ENCODE measurements at places on chromosomes 4 and X.

GRCh38 chrX:74578137-74578536 is 36.3 kb downstream of the RLIM start:
- DNase-seq = no peak

- DNase-seq = no peak
These were observed 1.8 kb downstream of the RBM3 start for GRCh38 chrX:48576108-48576507.

DNA sequence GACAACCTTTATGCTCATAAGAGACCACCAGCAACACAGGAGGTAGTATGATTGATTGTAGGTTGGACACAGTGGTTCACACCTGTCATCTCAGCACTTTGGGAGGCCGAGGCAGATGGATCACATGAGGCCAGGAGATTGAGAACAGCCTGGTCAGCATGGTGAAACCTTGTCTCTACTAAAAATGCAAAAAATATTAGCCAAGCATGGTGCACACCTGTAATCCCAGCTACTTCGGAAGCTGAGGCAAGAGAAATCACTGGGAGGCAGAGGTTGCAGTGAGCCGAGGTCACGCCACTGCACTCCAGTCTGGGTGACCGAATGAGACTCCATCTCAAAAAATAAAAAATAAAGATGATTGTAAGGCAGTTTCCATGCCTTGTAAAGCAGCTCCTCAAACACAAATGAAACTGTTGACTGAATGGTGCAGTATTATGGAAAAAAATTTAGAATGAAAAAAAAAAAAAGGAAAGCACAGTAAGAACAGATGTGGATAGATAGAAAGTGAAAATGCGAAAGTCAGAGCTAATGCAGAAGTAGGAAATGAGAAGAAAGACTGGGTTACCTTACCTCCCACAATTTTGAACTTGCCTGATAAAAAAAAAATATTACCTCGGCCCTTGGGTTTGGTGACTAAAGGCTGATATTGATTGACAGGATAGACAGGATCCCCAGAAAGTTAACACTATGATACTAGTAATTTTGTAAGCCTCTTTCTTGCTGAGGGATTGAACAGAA is 249.2 kb upstream of the TRAM1L1 start:
- no peak for DNase-seq

DNA sequence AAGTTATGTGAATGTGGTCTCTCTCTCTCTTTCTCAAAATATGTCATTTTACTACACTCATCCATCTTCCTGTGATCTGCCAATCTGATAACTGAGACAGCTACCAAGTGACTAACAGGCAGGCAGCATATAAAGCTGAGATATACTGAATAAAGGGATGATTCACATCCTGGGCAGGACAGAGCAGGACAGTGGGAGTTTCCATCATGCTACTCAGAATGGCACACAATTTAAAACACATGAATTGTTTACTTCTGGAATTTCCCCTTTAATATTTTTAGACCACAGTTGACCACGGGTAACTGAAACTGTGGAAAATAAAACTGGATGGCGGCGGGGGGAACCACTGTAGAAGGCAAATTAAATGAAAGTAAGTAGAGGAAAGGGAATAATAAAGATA is 58.6 kb upstream of the DCTD start:
- no peak for DNase-seq

DNA sequence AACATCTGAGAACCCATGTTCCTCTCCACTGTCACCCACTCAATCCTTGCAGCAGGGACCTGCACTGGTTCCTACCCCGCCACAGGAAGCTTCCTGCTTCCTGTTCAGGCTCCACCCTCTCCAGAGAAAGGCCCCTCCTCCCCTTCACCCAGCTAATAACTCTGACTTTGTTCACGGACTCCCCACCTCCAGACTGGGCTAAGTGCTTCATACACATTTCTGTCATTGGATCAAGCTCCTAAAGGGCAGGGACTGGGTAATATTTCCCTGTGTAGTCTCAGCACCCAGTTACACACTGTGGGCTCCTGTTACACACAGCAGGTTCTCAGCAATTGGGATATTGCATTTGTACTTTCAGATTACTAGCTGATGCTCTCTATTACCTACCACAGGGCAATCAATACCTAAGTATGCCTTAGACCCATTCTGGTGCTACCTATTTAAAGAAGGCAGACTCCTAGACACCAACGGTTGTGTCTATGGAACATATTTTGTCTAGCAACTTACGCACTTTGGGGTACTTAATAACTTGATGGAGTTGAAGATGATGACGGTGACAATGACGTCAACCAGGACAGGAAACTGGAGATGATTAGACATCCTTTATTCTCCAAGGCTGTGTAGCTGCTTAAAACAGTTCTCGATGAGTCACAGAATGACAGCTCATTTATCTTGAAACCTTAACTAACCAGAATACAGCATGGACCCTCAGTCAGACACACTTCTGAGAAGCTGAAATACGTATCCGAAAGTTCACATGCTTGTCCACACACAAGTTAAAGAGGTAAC is 58.1 kb downstream of the MAML3 start:
- DNase-seq = peak; percentile 38

DNA sequence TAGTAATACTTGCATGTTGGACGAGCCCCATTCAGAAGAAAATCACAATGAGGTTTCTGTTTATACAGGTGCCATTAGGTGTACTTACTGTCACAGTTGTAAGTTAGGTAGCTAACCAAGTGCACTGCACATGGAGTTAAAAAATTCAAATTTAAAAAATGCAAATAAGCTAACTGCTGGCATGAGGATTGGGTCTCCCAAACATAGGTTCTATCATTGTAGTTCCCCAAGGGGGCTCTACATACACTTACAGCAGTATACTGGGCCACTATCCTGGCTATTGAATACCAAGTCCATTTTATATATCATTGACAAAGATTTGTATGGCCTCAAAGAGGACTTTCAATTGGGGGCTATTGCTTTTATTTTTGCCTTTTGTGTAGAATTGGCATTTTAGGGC is 153.4 kb downstream of the FMR1NB start:
- DNase-seq = no peak

DNA sequence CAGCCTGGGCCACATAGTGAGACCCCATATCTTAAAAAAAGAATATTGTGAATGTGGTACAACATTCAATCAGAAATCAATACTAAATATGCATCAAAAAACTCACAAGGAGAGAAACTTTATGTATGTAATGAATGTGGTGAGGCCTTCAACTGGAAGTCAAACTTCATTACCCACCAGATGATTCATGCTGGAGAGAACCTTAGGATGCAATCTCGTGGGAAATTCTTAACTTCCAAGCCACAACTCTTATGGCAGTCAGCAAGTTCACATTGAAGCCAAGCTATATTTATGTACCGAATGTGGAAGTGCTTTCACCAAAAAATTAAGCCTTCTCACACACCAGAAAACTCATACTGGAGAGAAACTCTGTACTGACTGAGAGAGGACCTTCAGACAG is 84.5 kb upstream of the UXT start:
- DNase-seq = no peak

- no peak for DNase-seq
These were observed 33.7 kb upstream of the TXK start for GRCh38 chr4:48167538-48168263.

GRCh38 chrX:37781814-37782213 is 2.0 kb downstream of the CYBB start:
- DNase-seq = no peak

- DNase-seq = no peak
These were observed 227.9 kb upstream of the PITX2 start for GRCh38 chr4:110850461-110851442.

DNA sequence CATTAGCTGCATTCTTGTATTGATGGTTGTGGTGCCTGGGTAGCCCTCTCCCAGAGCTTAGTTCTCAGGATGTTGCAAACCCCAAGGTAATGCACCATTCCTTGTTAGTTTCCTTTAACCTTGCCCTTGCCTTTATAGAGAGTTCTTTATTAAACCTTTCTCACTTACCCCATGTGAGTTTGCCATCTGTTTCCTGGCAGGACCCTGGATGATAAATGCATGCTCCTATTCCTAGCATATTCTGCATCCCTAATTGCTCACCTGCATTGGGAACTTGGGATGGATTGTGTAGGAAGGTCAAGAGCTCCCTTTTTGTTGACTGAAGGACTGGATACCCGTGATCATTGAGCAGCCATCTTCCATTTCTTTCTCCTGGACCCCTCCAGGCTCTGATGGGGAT is 59.9 kb upstream of the AP1S2 start:
- no peak for DNase-seq

DNA sequence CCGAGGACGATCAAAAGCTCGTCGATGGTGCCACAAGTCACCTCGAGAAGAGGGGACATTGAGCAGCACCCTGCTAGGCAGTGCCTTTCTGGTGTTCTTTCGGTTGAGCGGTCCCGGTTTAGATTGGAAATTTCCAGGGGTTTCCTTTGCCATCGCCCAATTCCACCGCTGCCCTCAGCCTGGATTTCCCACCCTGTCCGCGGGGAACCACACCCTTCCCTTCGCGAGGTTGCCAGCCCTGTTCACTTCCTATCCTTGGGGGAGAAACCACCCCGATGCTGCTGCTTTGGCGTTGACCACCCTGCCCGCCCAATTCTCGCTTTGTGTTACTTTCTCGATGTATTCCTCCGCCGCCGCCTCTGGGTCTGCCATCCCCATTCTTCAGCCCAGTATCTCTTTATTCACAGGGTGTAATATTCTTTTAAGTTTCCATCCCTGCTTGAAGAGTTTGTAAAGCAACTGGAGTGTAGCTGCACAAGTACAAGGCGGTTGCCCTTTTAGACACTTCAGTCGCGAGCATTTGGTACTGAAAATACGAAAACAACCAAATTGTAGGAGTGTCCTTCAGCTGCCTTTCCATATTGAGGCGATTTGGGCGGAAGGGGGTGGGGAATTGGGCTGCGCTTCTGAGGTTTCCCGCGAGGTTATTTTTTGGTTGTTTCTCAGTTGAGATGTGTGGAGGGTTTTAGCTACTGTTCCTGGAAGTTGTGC is 1.1 kb downstream of the OGT start:
- DNase-seq = no peak

DNA sequence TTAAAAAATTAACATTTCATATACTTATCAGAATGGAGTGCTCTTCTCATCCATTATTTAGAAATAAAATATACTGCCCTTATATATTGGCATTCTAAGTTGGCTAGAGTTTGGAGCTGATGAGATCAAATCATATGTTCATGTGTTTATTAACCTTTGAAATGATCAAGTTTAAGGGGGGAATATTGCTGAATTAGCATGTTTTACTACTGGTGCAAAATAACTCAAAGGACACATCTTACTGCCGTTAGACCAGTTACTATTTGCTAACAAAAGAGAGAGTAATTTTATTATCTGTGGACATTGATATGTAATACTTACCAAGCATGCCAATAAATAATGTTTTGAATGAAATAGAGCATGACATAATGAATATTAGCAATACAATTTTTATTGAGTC is 901.0 kb downstream of the CCSER1 start:
- no peak for DNase-seq

- no peak for DNase-seq
These were observed 435.3 kb downstream of the ZIC3 start for GRCh38 chrX:138001226-138001625.

DNA sequence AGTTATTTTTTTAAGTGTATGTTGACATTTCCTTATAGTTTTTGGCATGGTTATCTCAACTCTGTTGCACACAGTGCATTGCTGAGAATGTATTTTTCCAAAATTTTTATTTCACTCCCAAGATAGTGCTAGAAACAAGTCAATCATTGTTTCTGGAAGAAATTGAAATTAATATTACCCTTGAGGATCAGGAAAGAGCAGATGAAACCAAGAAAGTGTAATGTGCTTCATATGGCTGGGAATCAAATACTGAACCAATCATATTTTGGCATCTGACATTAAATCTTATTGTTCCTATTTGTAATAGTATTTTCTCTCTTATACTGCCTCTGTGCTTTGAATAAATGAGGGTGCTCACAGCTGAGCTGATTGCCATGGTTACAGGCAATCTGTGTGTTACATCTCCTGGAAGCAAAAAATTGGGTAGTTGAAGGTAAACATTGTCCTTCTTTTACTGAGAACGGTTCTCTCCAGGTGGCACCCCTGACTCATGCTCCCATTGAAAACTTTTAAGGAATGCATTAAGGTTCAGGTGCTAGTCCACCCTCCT is 358.2 kb upstream of the NR3C2 start:
- no peak for DNase-seq

GRCh38 chr4:138680256-138680655 is 335.3 kb upstream of the NOCT start:
- no peak for DNase-seq

Data from activated CD4-positive, alpha-beta T cell treated with anti-CD3 and anti-CD28 coated beads for 24 hours (primary cell).